CD4-positive, alpha-beta T cell treated with Interleukin-6 at 100 ng/mL for 8 hours (primary cell): ENCODE measurements at places on chromosomes 12 and 14.

DNA sequence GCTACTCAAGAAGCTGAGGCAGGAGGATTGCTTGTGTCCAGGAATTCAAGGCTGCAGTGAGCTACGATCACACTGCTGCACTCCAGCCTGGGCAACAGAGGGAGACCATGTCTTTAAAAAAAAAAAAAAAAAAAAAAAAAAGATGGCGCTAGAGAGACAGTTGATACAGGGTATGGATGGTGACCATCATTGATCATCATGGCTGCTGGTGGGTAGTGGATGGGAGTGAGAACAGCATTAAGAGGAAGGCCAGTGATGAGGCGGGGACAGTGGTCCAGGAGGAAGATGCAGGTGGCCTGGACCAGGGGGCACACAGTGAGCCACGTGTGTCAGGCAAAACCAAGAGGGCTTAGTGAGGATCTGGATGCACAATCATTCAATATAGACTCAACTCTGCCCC, 26.8 kb upstream of the MAP1LC3B2 start:
- DNase-seq = no peak

GRCh38 chr14:79920180-79920692, 291.1 kb downstream of the DIO2 start:
- no peak for DNase-seq

DNA sequence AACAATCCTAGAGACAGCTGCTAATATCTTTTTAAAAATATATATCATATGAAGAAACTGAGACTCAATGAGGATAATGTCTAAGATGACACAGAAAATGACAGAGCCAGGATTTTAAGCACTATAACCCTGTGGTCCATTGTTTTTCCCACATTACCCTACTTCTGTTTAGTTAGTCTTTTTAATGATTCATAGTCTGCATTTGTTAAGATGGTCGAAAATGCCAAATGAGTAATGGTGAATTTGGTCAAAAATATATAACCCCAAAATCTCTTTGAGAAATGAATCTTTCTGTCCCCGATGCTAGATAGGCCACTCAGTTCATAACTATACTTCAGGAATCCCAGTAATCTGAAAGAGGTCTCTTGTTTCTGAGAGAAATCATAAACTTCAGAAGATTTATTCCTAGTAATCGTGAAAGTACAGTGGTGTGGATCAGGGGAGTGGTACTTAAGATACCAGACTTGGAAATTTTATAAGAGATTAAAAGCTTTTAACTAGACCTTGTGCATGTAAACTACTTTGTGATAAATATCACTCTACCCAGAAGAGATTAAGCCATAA, 10.8 kb downstream of the RTRAF start:
- DNase-seq = no peak

- no peak for DNase-seq
Observed at GRCh38 chr14:59175404-59175803, 13.1 kb upstream of the DAAM1 start.

DNA sequence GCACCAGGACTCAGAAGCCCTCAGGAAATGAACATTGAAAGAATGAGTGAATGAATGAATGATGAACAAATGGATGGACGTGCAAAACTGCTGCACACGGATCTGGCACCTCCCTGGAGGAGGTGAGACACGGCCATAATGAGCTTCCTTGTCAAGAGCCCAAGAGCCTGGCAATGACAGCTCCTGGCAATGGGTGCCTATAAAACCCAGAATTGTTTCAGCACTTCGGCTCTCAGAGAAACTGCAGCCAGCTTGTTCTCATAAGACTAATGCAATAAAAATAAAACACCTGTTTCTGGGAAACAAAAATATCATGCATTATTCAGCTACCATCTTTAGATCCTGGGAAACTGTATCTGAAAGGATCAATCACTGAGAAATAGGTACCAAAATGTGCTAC, 200.5 kb upstream of the SFSWAP start:
- no peak for DNase-seq

DNA sequence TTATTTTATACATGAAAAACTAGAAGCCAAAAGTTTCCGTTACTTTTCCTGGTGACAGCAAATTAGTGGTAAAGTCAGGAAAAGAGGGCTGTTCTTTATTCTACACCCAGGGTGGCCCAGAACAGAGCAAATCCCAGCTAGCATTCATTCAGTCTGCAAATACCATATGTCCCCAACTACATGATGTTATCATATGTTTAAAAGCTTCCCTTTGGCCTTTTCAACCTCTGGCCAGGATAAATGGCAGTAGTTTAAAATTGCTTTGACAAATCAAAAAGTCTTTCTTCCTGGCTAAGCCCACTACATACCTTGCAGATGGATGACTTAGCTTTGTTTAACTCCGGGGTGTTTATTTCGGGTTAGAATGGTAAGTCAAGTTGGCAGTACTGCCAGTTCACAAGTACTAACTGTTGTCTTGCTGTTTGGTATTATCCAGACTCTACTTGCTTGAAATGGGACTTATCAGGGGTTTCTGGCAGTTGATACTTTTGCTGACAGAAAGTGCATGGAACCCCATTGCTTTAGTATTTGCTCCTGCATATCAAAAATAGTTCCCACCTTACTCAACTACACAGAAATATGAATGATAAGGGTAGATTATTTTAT, 69.7 kb downstream of the PKP2 start:
- no peak for DNase-seq

DNA sequence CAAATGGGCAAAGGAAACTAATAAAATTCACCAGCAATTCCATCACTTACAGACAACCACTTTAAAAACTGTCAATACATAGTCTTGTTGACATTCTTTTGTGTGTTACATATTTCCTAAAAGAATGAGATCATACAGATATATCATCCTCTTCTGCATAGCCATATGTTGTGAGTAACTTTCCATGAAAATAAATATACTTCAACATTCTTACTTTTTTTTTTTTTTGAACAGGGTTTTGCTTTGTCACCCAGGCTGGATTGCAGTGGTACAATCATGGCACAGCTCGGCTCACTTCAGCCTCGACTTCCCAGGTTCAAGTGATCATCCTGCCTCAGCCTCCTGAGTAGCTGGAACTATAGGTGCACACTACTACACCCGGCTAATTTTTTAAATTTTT, 20.9 kb downstream of the ZC2HC1C start:
- no peak for DNase-seq

DNA sequence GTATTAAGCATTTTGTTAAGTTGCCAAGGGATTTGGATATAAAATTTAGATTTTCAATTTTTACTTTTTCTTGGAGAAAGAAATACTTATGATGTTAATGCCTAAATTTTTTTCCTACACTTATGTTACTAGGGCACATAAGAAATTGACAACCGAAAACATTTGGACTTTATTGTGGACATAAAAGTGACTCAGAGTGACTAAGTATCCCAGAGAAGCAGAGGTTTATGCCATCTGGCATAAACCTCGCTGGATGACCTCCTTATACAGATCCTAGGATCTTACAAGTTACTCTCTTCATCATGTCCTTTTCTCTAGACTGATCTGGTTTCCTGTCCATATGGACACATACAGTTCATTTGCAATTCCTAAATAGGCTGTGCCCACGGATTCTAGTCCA, 89.8 kb downstream of the RERG start:
- no peak for DNase-seq

GRCh38 chr12:31813305-31813704, 84.5 kb upstream of the AMN1 start:
- no peak for DNase-seq

- DNase-seq = no peak
Observed at GRCh38 chr14:88695870-88696269, 96.9 kb downstream of the EML5 start.

DNA sequence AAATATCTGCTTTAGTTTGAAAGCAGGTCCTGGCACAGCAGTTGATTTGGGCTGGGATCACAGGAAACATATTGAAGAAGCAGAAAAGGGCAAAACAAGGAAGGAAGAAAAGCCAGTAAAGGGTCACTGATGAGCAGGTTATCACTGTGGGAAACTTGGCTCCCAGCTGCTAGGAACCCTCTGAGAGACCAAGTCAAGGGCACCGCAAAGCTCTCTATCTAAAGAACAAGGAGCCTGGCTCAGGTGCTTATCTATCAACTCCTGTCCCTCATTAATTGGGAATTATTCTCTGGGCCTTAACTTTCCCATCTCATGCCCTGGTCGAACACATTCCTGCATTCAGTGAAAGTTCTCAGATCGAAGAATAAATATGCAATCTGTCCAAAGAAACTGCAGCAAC, 450.9 kb upstream of the RPL10L start:
- no peak for DNase-seq
